ENCODE measurements at places on chromosomes 4 and X.

DNA sequence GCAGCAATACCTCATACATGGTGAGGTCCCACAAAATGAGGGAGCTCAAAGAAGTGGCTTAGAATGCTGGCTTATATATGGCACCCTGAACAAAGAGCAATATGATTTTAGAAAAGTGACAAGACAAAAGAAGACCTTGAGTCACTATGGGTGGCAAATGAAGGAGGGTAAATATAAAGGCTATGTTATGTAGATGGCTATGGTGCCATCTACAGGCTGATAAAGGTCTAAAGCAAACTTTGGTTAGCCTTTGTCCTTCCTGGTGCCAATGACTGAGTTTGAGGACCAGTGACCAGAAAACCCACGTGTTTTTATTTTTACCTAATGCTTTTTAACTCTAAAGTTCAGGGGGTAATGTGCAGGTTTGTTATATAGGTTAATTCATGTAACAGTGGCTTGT is 151.8 kb downstream of the CCNG2 start:
- DNase-seq, result no peak

GRCh38 chrX:72392816-72393800 is 87.4 kb upstream of the CITED1 start:
- DNase-seq, result no peak

DNA sequence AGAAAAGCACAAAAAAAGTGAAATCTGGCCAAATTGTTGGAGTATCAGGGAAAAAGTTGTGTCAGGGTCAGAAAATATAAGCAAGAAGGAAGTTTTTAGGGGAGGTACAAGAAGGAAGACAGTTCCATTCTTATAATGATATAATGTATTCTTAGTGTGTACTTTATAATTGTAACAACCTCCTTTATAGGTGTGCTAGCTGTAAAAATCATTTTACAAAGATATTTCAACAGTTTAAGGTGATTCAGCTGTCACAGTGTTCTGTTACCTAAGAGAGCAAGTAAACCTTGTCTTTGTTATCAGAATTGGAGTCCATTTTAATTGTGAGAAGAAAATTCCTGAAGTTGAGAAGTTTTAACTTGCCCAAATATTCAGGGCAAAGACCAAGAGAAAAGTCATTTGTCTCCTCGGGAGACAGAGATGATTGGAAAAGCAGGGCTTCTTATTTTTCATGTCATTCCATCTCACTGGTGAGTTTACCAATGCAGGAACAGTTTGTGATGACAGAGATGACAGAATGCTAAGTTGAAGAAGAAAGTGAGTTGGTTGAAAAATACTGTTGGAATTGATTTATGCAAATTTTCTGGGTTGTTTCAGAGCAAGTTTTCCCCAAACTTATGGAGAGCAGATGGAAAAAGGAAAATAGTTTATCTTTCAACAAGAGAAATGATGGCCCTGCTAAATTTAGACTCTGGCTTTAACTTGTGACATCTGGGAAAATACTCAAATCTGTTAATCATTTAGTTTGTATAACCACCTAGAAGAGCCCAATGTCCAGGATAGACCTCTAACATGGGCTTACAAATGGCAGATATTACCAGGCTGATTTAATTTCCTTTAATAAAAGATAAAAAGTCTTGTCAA is 14.8 kb downstream of the INTS6L start:
- DNase-seq, result no peak

- DNase-seq, result no peak
Measured at GRCh38 chrX:8034058-8034457, 106.8 kb upstream of the PNPLA4 start.

DNA sequence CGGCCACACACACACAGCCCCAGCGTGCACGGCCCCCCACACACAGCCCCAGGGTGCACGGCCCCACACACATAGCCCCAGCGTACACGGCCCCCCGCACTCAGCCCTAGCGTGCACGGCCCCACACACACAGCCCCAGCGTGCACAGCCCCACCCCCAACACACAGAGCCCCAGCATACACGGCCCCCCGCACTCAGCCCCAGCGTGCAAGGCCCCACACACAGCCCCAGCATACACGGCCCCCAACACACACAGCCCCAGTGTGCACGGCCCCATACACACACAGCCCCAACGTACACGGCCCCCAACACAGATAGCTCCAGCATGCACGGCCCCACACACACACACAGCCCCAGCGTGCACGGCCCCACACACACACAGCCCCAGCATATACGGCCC is 17.6 kb downstream of the GAK start:
- DNase-seq, result no peak

DNA sequence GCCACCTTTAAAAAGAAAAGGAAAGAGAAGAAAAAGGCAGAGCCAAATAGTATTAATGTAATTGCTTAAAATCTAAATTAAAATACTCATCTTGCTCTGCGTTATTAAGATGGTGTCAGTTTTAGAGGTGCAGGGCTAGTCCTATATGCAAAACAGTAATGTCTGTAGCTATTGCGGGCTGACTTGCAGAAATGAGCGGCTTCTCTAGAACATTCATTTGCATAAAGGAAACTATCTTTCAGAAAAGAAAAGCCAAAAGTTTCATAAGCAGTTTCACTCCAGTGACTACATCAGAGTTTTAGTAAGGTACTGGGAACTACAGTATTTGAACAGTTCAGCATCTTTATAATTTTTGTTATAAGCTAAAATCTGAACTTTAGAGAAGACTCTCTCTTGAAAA is 6.0 kb downstream of the SMAD1 start:
- no peak for DNase-seq

GRCh38 chr4:7747566-7747965 is 192.1 kb downstream of the AFAP1 start:
- DNase-seq, result no peak

- no peak for DNase-seq
Measured at GRCh38 chr4:122341886-122342285, 36.9 kb upstream of the ADAD1 start.

DNA sequence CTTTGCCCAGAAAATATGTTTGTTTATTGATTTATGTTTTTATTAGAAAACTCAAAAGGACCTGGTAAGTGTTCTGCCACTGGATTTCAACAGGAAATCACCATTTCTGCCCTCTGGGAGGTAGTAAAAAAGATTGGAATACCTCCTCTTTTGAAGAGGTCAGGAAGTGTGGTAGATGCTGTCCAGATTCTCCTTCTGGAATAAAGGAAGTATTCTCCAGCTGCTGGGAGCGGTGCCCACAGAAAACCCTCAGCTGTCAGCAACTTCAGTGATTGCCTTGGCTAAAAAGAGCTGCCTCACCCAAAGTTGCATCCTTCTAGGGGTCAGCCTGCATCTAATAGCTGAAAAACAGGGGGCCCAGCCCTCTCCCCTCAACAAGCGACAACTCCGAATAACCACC is 13.8 kb upstream of the ZNF674 start:
- no peak for DNase-seq

GRCh38 chr4:52552778-52553177 is 106.3 kb downstream of the USP46 start:
- DNase-seq, result no peak

DNA sequence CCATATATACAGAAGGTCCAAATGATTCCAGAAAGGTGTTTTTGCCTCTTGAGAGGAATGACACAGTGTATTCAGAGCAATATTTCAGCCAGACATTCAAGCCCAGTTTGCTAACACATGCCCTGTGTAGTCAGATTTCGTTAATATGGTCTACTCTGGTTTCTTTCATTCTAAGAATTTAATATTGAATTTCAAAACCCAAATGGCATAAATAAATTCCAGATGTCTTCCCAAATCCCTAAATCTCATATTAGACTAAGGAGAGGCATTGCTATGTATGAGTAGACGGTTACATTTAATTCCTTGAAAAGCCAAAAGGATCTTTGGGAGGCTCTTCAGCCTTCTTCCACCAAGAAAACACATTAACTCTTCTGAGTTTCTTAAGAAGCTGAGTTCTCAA is 66.3 kb upstream of the C1QTNF7 start:
- DNase-seq, result no peak

DNA sequence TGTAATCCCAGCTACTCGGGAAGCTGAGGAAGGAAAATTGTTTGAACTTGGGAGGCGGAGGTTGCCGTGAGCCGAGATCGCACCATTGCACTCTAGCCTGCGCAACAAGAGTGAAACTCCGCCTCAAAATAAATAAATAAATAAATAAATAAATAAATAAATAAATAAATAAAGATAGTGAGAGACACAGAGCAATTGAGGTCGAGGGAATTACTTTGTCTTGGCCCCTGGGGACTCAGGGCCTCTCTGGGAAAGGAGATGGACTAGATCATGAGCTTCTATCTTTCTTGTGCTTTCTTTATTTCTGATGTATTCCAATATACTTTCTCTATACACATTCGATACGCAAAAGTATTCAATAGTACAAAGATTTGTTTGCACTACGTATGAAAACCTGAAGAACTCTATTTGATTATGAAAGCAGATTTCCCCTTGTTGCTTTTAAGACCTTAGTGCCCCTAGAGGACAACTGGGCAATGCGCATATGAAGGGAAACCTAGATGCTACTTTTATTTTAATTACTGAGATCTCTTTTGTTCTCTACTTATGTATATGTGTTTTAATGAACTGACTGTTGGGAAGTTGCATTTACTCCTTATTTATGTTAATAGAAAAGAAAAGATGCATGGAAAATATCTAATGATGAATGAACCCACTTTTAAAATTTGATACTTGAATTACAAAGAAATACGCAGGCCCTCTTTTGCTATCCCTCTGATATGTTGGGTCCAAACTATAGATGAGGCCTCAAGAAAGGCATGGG is 12.8 kb upstream of the ELOVL6 start:
- peak; percentile 45 for DNase-seq

DNA sequence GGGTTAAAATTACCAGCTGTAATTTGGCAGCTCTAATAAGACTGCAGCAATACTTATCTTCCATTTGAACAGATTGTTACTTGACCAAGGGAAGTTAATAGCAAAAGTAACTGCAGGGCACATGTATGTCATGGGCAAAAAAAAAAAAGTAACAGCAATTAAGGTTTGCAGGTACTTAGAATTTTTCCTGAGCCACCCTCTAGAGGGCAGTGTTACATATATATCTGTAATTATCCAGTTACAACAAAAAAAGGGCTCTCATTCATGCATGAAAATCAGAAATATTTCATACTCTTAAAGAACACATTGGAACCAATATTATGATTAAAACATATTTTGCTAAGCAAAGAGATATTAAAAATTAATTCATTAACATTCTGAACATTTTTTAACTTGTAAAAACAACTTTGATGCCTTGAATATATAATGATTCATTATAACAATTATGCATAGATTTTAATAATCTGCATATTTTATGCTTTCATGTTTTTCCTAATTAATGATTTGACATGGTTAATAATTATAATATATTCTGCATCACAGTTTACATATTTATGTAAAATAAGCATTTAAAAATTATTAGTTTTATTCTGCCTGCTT is 25.1 kb downstream of the XIAP start:
- no peak for DNase-seq

DNA sequence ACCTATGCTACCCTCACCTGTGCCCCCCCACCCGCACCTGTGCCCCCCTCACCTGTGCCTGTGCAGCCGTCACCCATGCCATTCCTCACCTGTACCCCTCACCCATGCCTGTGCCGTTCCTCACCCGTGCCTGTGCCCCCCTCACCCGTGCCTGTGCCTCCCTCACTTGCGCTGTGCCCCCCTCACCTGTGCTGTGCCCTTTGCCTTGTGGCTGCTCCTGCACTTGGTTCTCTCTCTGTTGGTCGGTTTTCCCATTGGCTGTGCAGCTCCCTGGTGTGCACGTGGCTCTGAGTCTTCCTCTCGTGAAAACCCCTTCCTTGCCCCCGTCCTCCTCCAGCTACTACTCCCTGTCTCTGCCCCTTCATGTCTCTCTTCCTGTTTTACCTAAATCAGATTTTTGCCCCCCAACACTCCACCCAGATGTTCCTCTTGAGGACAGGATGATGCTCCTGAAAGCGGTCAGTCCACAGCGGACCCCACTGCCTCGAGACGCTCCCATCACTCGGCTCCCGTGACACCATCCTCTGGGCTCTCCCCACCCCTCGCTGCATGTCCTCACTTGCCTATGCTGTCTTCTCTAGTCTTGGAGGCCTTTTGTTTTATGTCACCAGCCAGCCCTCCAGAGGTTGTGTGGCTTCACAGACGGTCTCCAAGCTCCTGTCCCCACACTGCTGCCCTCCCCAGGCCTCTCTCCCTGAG is 6.8 kb downstream of the MAEA start:
- DNase-seq, result no peak

- no peak for DNase-seq
Measured at GRCh38 chr4:7435471-7436061, 836 bp upstream of the PSAPL1 start.

DNA sequence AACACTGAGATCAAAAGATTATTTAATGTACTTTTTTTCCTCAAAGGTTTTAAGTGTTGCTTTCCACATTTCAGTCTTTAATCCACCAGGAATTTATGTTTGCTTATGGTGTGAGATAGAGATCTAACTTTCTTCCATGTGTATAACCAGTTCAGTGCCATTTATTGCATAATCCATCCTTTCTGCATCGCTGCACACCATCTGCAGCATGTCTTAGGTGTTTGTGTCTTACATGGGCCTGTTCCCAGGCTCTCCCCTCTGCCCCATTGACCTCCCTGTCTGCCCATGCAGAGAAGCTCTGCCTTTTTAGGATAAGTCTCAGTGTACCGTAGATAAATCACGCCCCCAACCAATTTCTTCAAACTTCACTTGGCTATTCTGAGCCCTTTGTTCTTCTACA is 30.3 kb downstream of the NSDHL start:
- DNase-seq, result no peak

DNA sequence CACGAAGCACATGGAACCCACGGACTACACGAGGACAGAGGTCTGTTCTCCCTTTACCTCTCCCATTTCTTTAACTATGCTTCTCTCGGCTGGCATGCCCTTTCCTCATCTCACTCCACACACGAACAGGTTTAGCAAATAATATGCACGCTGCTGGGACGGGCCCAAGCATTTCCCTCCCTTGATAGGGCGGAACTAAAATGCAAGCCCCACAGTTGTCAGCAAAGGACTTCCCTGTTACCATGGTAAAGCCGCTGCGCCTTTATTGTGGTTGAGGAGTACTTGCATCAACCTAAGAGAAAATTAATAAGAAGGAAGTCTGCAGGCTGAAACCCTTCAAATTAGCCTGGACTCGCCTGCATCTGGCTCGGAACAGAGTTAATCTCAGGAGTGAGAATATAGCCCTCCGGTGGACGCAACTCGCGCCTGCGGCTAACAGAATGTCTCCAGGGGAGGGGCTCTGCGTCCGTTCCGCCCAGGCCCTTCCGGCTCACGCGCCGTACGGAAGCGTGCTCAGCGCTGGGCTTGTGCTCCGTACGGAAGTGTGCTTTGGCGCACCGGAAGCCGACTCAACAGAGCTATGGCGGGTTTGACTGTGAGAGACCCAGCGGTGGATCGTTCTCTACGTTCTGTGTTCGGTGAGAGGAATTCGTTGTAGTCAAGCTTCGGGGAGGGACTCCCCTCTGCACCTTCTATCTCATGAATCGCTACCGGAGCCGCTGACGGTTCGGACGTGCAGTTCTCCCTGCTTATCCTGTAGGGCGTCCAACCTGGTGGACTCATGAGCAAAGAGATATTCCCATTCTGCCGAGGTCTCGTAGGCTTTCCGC is at the start of gene CSTF2:
TSS of gene CSTF2 (plus strand) at position 555 of the 830 bp plus-strand sequence. CDS start at position 581, 26 bp downstream.
- DNase-seq, result peak; percentile 88

GRCh38 chr4:142350871-142351270 is 495.2 kb downstream of the INPP4B start:
- DNase-seq, result no peak

Measured in activated CD8-positive, alpha-beta memory T cell treated with anti-CD3 and anti-CD28 coated beads, Interleukin-2, amount 10 ng/mL, durations not matched to agents 7 days and 5 days (primary cell).